NCI-H2081 (cell line): ENCODE measurements at places on chromosomes 7 and 10.
A peak's percentile ranks its signal among the peaks of the same experiment; 100 is the strongest.

DNA sequence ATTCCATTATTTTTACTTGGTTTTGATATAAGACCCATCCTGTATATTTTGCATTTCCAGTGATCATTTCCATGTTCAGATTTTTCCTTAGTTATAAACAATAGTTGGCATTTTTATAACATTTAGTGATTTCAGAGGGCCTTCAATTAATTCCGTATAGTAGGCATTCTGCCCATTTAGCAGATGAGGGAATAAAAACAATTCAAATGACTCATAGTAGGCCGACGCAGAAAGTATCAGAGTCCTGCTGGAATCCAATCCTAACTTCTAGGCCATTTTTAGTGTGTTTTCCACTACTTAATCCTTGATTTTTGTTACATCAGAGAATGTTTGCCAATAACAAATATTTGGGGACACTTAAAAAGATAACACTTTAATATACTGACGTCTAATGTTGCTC, 15.4 kb downstream of the RNF32 start:
- DNase-seq: no peak

- DNase-seq: no peak
Measured at GRCh38 chr7:2488272-2488645, 12.1 kb upstream of the GRIFIN start.

DNA sequence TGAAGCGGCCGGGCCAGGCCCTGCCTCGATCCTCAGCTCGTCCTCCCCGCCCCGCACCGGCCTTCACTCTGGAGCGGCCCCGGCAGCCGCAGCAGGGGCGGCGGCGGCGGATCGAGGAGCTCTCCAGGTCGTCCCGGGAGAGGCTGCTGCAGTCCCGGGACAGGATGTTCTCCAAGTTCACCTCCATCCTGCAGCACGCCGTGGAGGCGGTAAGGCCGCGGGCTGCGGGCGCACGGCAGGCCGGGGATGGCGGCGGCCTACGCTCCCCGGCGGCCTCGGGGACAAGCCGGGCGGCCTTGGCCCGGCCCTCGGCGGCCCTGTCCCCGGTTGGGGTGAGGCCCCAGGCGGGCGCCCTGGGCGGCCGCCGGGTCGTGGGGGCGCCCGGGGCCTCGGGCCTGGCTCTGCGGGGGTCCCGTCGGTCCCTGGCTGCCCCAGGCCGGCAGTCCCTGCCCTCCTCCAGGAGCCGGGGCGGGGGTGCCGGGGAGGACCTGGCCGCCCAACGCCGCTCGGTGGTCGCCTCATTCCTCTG, 399 bp downstream of the FHIP2A start:
- peak; percentile 50 for DNase-seq

DNA sequence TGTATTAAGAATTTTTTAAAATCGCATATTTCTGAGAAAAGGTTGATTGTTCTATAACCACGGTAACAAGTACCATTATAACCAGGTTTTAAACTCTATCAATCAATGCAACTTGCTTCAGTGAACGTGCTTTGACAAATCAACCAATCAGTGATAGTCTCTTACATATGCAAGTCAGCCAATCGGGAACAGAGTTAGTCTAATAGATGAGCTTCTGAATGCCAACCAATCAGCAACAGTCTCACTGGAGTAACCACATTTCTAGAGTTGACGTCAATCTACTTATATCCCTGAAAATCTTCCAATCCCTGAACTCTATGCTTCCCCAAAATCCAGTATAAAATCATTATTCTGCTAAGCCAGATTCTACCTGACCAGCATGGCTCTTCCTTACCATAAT, 44.7 kb upstream of the TRUB1 start:
- DNase-seq: no peak

- no peak for DNase-seq
Measured at GRCh38 chr7:73442222-73442902, 8.8 kb downstream of the FZD9 start.
